Gastroesophageal sphincter (tissue), 4 donors: ENCODE measurements at places on chromosomes 5 and 9.
A peak's percentile ranks its signal among the peaks of the same experiment; 100 is the strongest.

- H3K4me1 ChIP-seq, result no peaks in the 10 kb centered on the region
- H3K4me3 ChIP-seq, result no peak overlapping the region
- no peak overlapping the region for H3K27ac ChIP-seq
- H3K27me3 ChIP-seq, result no peaks in the 10 kb centered on the region
- H3K36me3 ChIP-seq, result no peaks in the 10 kb centered on the region
- ATAC-seq, result peak; percentile 43
These were observed 45.1 kb upstream of the DAB2 start for GRCh38 chr5:39469777-39470415.

- no peak overlapping the region for H3K27ac ChIP-seq
- no peak overlapping the region for H3K4me3 ChIP-seq
- no peaks in the 10 kb centered on the region for H3K27me3 ChIP-seq
These were observed 21.4 kb downstream of the ZNF608 start for GRCh38 chr5:124725040-124725434.

DNA sequence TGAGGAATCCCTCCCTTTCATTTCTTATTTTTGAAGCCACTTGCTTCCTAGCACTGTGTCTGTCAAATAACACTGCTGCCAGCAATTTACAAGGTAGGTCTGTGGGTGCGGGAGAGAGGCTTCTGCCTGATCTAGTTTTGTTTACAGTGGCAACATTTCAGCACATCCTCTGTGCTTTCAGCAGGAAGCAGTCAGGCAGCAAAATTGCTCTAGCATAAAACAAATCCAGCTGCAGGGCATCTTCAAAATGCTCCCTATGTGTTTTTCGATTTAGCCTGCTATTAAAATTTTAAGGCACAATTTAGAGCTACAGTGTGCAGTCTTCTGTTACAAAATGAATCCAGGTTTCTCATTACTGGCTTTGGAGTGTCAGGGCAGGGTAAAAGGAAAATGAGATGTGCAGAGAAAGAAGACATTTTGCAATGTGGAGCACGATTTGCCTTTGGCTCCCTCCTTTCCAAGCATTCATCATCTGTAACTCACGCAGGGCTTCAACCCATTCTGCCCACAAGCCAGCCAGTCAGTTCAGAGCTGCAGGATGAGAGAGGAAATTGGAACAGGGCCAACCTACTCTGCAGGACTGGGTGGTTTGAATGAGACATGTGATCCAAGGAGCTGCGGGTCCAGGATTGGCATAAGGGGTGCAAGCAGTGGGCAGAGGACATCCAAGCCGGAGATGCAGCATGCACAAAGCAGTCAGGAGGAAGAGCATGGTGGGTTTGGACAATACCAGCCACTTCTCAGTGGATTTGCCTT, 143.4 kb upstream of the APC start:
- no peak overlapping the region for H3K4me3 ChIP-seq
- no peaks in the 10 kb centered on the region for H3K36me3 ChIP-seq
- no peak overlapping the region for H3K27ac ChIP-seq
- no peaks in the 10 kb centered on the region for H3K27me3 ChIP-seq

- no peaks in the 10 kb centered on the region for H3K36me3 ChIP-seq
- no peak overlapping the region for H3K4me3 ChIP-seq
- no peak for ATAC-seq
These were observed 923.8 kb upstream of the CDH9 start for GRCh38 chr5:27962198-27962597.

DNA sequence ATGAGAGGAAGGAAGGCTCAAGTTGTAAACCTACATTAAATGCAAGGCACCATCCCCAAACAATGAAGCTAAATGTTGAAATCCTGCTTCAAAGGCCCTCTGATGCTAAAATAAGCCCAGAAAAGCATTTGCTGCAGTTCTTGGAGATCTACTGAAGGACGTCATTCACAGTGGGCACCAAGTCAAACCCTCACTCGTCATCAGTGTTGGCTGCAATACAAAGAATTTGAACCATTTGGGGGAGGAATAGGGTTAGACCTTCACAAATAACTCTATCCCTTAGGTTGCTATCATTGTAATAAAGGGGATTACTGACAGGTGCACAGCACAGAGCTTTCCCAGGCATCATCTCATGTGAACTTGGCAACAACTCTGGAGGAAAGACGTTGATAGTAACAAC, 9.3 kb upstream of the MEGF9 start:
- no peaks in the 10 kb centered on the region for H3K36me3 ChIP-seq
- no peak overlapping the region for H3K4me3 ChIP-seq
- H3K27ac ChIP-seq, result no peak overlapping the region
- no peaks in the 10 kb centered on the region for H3K27me3 ChIP-seq
- no peaks in the 10 kb centered on the region for H3K4me1 ChIP-seq
- ATAC-seq, result peak; percentile 34

DNA sequence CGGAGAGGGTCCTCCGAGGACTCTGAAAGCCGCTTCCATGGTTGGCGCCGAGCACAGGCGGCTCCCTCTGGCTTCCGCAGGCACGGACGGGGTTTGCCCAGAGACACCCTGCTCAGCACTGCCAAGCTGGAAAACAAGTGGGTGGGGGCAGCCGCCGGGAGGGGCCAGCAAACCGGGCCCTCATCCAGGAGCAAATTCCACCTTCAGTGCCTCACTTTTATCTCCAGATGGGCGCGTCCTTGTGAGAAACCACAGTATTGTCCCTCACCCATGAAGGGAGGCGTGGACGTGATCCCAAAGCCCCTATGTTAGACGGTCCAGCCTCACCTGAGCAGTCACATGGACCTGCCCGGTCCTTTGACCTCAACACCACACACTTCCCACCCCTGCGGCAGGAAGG, 29.0 kb downstream of the MED10 start:
- no peak overlapping the region for H3K27ac ChIP-seq
- no peak for ATAC-seq
- no peaks in the 10 kb centered on the region for H3K27me3 ChIP-seq
- no peaks in the 10 kb centered on the region for H3K4me1 ChIP-seq
- no peaks in the 10 kb centered on the region for H3K36me3 ChIP-seq

- H3K27me3 ChIP-seq, result peaks cover 33% of the 10 kb centered on the region
- ATAC-seq, result no peak
- H3K4me1 ChIP-seq, result no peaks in the 10 kb centered on the region
- no peaks in the 10 kb centered on the region for H3K36me3 ChIP-seq
These were observed 25.2 kb downstream of the IL12B start for GRCh38 chr5:159304961-159305595.

- no peaks in the 10 kb centered on the region for H3K36me3 ChIP-seq
- H3K4me1 ChIP-seq, result no peaks in the 10 kb centered on the region
- ATAC-seq, result no peak
- no peak overlapping the region for H3K4me3 ChIP-seq
- no peak overlapping the region for H3K27ac ChIP-seq
These were observed 371.4 kb downstream of the PSAT1 start for GRCh38 chr9:78668148-78668832.

GRCh38 chr9:108150736-108151586, 661.4 kb upstream of the KLF4 start:
- H3K36me3 ChIP-seq, result no peaks in the 10 kb centered on the region
- ATAC-seq, result peak; percentile 86
- no peak overlapping the region for H3K4me3 ChIP-seq
- H3K27ac ChIP-seq, result peak overlapping the region; percentile 73

DNA sequence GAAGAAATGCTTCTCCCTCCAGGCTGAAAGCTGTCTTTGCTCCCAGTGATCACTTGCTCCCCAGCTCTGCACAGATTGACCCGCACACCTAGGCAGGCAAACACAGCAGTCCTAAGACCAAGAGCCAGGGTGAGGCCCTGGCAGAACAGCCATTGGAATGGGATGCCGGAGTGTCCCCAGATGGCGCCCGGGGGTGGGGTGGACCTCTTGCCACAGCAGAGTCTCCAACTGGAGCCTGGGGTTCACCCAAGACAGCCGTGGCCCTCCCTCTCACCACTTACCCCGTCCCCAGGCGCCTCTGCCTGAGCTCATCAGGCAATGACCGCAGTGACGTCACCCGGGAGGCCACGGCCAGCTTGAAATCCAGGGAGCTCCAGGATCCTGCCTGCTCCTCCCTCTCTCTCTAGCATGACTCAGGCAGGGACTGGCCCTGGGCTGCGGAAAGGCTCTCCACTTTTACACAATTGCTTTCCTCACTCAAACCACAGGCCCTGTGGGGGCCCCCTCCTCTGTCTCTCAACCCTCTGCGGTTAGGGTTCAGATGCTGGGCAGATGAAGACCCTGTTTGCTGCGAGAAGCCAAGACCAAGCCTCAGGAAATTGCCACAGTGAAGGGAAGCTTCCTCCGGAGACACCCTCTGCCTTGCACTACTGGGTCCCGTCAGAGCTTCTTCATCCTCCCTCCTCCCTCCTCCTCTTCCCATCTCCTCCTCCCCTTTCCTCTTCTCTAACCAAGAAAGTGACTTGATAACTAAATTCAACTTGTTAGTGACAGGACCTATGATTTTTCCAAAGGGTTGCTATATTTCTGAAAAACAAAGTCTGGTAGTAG, 24.3 kb upstream of the PTGES start:
- H3K27me3 ChIP-seq, result no peaks in the 10 kb centered on the region
- peak; percentile 99 for ATAC-seq
- peak overlapping the region; percentile 18 for H3K4me3 ChIP-seq
- no peaks in the 10 kb centered on the region for H3K36me3 ChIP-seq

- ATAC-seq, result no peak
- H3K4me3 ChIP-seq, result no peak overlapping the region
- no peaks in the 10 kb centered on the region for H3K4me1 ChIP-seq
- peaks cover 3% of the 10 kb centered on the region for H3K27me3 ChIP-seq
- no peaks in the 10 kb centered on the region for H3K36me3 ChIP-seq
- no peak overlapping the region for H3K27ac ChIP-seq
These were observed 72.8 kb downstream of the WWC1 start for GRCh38 chr5:168364151-168364661.

DNA sequence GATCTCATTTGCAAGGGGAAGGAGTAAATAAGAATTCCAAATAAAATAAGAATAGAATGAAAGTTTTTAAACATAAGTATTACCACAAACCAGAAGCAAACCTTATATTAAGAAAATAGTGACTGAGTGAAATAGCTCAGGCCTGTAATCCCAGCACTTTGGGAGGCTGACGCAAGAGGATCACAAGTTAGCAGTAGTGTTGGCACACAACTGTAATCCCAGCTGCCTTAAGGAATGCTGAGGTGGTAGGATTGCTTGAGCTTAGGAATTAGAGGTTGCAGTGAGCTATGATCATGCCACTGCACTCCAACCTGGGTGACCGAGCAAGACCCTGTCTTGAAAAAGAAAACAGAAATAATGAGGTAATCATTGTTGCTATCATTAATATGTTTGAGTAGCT, 47.0 kb downstream of the APC start:
- no peak overlapping the region for H3K4me3 ChIP-seq
- no peaks in the 10 kb centered on the region for H3K4me1 ChIP-seq
- no peak overlapping the region for H3K27ac ChIP-seq
- H3K27me3 ChIP-seq, result no peaks in the 10 kb centered on the region
- peak; percentile 51 for ATAC-seq

DNA sequence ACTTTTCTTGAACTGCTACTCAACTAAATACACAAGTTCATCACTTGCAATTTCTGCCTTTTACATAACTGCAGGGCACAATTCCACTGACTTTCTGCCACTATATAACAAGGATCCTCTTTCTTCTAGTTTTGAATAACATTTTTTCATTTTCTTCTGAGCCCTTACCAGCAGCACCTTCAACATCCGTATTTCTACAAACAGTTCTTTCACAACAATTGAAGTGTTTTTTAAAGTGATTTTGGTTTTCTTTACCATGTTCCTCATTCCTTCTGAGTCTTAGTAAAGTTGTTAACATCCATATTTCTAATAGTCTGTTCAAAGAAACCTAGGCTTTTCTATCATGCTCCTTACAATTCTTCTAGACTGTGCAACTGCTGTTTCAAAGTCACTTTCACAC, 127.2 kb upstream of the PITX1 start:
- ATAC-seq, result no peak
- H3K36me3 ChIP-seq, result no peaks in the 10 kb centered on the region
- H3K27ac ChIP-seq, result no peak overlapping the region
- no peak overlapping the region for H3K4me3 ChIP-seq

- no peak overlapping the region for H3K27ac ChIP-seq
- no peak overlapping the region for H3K4me3 ChIP-seq
- no peaks in the 10 kb centered on the region for H3K4me1 ChIP-seq
- no peaks in the 10 kb centered on the region for H3K36me3 ChIP-seq
These were observed 154.1 kb upstream of the TAS2R1 start for GRCh38 chr5:9784231-9784630.

- no peak for ATAC-seq
- H3K27me3 ChIP-seq, result no peaks in the 10 kb centered on the region
- no peaks in the 10 kb centered on the region for H3K4me1 ChIP-seq
- no peaks in the 10 kb centered on the region for H3K36me3 ChIP-seq
- H3K27ac ChIP-seq, result no peak overlapping the region
These were observed 17.2 kb upstream of the HK3 start for GRCh38 chr5:176916337-176916736.

DNA sequence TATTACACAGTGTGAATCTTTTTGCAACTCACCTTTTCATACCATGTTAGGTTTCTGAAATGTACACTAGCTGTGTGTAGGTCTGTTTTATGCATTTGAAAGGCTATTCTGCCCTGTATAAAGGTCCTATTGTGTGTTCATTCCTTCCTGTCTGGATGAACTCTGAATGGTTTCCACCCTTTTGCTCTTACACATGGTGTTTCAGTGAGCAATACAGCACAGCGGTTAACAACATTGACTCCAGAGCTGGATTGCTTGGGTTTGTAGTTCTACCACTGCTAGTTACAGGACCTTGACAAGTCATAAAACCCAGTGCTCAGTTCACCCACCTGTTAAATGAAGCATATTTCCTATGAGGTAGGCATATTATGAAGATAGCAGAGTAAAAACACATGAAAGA, 331.6 kb downstream of the ADGRV1 start:
- H3K4me1 ChIP-seq, result no peaks in the 10 kb centered on the region
- no peaks in the 10 kb centered on the region for H3K36me3 ChIP-seq
- H3K4me3 ChIP-seq, result no peak overlapping the region
